ENCODE measurements at places on chromosomes 3 and 15.

- no peak for DNase-seq
Measured at GRCh38 chr3:19937459-19938294, 3.7 kb upstream of the EFHB start.

DNA sequence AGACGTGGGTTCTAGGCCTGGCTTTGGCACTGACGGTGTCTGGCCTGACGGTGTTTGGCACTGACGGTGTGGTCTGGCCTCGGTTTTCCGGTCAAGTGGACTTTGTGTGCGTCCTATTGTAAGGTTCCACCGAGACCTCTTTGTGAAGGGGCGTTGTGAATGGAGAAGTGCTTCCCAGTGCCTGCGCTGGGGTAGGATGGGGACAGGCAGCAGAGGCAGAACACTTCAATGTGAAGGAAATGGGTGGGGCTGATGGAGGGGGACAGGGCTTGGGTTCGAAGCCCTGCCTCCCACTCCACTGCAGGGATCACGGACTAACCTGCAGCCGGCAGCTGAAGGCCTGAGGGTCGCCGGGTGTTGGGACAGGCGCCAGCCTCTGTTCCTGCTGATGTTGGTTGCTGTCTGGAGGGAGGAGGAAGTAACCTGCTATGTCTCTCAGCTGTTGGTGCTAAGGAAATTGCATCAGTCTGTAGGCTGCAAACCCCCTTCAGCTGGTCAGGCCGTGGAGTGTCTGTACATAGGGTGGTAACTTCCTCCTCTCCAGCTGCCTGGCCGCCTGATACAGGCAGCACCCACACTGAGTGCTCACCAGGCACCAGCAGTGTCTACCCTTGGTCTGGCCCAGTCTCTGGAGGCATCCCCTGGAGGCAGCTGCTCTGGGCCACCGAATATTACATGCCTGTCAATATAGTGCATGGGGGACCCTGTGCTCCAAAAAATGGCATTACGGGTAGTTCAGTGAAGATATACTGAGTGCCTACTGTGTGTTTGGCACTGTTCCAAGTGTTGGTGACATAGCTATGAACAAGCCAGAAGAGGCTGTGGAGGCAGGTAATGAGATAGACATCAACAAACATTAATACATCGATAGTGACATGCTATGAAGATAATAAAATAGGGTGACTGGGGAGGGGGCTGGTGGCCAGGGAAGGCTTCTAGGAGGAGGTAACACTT is 1.1 kb downstream of the TM6SF1 start:
- DNase-seq, result no peak

DNA sequence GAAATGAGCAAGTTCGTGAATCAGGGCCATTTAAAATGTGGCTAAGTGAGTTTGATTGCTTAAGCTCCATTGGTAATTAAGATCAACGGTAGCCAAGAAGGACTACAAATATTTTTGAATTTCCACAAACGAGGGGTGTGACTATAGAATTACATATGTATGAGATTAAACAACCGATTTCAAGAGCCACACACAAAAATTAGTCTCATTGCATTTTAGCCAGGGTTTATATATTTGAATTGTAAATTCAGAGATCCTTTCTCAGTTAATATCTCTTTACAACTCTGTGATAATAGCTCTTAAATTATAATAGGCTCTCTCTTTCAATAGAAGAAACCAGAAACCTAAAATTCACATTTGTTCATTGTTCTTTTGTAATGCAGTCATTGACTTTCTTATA is 325.6 kb upstream of the ICE2 start:
- no peak for DNase-seq

DNA sequence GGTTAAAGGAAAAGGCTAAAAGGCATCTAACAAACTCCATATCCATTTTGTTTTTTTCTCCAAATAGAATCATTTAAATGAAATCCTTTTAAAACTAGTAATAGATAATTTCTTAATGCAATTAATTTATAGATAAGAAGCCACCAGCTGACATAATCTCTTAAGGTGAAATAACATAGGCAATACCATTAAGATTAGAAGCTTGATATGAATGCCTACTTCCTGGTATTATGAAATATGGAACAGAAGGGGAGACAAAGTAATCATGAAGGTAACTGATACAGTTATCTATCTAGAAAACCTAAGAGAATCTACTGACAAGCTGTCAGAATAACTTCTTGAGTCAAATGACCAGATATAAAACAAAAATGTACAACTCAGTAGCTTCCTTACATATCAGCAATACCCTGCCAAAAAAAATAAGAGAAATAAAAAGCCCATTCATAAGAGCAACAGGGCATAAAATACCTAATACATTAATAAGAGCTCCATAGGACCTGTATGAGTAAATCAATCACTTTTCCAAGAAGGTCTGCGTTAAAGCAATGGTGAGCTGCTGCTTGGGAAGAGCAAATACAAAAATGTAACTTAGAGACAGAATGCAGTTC is 10.7 kb downstream of the EHD4 start:
- no peak for DNase-seq

GRCh38 chr15:99145778-99146177 is 40.9 kb downstream of the SYNM start:
- DNase-seq, result no peak

DNA sequence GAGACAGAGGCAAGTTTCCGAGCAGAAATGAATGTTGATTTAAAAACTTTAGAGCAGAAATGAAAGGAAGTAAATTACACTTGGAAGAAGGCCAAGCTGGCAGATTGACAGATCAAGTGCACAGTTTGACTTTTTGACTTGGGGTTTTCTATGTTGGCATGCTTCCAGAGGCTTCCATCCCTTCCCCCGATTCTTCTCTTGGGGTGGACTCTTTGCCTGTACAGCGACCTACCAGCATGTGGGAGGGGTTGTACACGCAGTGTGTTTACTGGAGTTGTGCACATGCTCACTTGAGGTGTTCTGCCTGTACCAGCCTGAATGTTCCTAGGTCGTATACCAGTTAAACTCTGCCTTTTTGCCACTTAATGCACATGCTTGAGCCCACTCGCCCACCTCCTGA is 701.5 kb upstream of the GBE1 start:
- no peak for DNase-seq

- DNase-seq, result no peak
Measured at GRCh38 chr3:58143417-58144055, 67.2 kb downstream of the DNASE1L3 start.

GRCh38 chr15:65184305-65184867 is 756 bp downstream of the CLPX start:
- DNase-seq, result peak; percentile 51

- no peak for DNase-seq
Measured at GRCh38 chr3:189324538-189325138, 152.9 kb downstream of the TPRG1 start.

GRCh38 chr3:23113455-23114171 is 89.5 kb upstream of the UBE2E2 start:
- no peak for DNase-seq

DNA sequence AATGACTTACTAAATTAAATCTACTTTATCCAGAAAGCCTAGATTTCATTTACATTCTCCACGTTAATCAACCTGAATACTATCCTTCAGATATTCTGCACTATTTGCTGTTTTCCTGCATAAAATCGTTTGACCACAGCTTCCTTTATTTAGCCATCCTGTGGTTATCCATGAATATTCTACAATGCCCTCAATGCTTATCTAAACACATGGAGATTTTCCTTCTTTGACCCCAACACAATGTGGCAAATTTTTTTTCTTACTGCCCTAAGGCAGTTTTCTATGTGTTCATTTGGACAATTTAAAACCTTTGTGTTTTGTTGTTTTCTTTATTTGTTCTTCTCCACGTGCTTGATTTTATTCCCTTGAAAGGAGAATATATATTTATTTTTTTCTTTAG is 495.5 kb upstream of the ROBO1 start:
- DNase-seq, result peak; percentile 39

GRCh38 chr15:31359702-31360111 is 33.1 kb downstream of the KLF13 start:
- DNase-seq, result no peak

- no peak for DNase-seq
Measured at GRCh38 chr15:48553559-48553958, 92.0 kb downstream of the FBN1 start.

DNA sequence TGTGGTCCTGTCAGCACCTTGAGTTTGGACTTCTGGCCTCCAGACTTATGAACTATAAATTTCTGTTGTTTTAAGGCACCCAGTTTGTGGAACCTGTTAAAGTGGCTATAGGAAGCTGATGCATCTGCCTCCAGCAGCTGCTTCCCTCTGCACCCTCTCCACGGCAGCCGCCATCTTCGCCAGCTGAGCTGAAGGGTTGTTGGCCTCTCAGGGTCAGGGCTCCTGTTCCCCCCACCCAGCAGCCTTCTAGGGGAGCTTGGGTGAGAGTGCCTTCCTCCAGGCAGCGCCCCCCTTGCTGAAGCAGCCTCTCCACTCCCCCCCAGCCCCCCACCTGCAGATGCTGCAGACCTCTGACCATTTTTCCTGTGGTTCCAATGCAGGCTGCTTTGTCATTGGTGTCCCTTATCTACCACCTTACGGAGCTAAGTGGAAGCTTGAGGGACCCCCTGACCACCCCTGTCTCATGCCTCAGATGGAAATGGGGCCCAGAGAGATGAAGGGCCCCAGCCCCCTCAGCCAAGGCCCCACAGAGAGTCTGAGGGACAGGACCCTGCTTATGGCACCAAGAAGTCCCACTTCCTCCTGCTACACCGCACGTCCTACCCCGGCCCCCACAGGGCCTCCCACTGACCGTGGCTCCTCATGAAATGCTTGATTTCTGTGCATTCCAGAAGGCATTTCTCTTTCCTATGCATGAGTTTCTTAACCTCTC is 61.4 kb upstream of the TLE3 start:
- no peak for DNase-seq

DNA sequence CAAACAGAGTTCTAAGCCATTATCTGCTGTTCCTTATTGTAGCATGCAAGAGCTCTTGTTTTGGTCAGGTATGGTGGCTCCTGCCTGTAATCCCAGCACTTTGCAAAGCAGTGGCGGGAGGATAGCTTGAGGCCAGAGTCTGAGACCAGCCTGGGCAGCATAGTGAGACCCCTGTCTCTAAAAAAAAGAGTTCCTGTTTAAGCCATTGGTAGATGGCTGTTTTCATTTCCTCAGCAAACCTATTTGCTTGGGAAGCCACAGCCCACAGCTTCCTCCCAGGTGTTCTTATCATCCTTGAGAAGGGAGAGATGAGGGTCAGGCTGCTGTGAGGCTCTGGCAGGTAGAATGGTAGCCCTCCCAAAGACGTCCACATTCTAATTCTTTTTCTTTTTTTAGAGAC is 24.4 kb upstream of the FAM81A start:
- no peak for DNase-seq

- DNase-seq, result no peak
Measured at GRCh38 chr3:153090973-153091372, 71.1 kb upstream of the RAP2B start.

GRCh38 chr3:42537350-42537749 is 34.9 kb downstream of the VIPR1 start:
- DNase-seq, result no peak

- DNase-seq, result no peak
Measured at GRCh38 chr3:53259427-53260259, 3.8 kb upstream of the TKT start.

DNA sequence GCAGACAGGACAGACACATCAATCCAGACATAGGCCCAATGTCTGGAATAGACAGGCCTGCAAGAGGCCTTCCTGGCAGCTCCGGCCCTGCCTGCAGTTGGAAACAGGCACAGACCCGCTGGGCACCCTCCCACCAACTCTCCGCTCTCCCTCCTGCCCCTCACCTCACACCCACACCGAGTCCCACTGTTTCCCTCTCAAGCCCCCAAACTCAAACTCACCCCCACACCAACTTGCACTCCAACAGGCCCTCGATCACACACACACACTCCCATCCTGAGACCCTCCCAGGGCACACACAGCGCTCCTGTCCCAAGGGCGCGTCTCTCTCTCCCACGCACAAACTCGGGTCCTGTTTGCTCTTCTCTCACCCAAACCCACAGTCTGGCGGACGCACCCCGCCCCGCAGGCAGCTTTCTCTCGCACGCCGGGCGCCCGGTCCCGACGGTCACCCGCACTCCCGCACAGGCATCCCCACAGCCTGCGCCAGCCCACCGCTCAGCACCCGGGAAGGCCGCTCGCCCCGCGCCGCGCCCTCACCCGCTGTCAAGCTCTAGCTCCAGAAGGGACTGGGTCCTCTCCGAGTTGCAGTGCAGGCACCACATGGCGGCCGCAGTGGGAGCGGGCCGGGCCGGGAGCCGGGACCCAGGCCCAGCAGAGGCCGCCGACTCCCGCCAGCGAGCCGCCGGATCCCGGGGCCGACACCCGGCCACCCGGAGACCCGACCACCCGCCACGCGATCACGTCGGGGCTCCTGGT is 106.2 kb downstream of the IQSEC1 start:
- no peak for DNase-seq

- DNase-seq, result no peak
Measured at GRCh38 chr3:71371282-71371681, 212.2 kb downstream of the FOXP1 start.

- no peak for DNase-seq
Measured at GRCh38 chr15:38610748-38611147, 46.1 kb upstream of the RASGRP1 start.

- DNase-seq, result no peak
Measured at GRCh38 chr15:27125185-27125584, 154.2 kb downstream of the GABRG3 start.

DNA sequence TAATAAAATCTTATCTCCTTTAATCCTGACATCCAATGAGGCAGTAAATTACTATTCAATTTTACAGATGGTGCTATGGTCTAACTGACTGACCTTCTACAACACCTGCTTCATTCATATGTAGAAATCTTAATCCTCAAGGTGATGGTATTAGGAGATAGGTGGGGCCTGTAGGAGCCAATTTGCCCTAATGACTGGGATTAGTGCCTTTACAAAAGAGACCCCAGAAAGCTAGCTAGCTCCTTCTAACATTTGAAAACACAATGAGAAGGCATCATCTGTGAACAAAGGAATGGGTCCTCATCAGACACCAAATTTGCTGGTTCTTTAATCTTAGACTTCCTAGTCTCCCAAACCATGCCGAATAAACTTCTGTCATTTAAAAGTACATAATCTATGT is 137.4 kb upstream of the UBP1 start:
- DNase-seq, result peak; percentile 84

- no peak for DNase-seq
Measured at GRCh38 chr3:57890874-57891273, 117.3 kb upstream of the FLNB start.

DNA sequence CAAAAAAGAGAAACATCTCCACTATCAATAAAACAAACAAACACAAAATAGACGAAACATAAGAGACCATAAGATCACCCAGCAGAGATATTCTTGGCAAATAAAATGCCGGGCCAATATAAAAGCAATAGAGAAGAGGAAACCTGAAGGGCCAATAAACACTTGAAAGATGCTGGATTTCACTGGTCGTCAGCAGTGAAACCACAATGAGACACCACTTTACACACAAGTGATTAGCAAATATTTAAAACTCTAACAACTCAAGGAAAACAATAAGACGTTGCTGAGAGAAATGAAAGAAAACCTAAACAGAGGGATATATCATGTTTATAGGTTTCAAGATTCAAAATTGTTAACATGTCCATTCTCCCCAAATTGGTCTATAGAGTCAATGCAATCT is 148.5 kb downstream of the WDR76 start:
- DNase-seq, result no peak

Data from NT2/D1 (cell line).